ENCODE measurements at places on chromosomes 5 and 9. TPM values are rescaled to one million over a fixed set of nuclear protein-coding genes. Genes with fewer than 3 reads are reported as not detected.

GRCh38 chr5:130402906-130403305 is 498.6 kb downstream of the CHSY3 start:
- no peak for DNase-seq

- no peak for DNase-seq
These were observed 106.4 kb upstream of the CCNG1 start for GRCh38 chr5:163330723-163331668.

- no peak for DNase-seq
These were observed 303.1 kb upstream of the CDH6 start for GRCh38 chr5:30890377-30890776.

- no peak for DNase-seq
These were observed 11.1 kb downstream of the DPP7 start for GRCh38 chr9:137103206-137103999.

- no peak for DNase-seq
These were observed 7.6 kb downstream of the LRSAM1 start for GRCh38 chr9:127458921-127459320.

- DNase-seq = no peak
These were observed 134.9 kb upstream of the PANK3 start for GRCh38 chr5:168714046-168714445.

GRCh38 chr5:79243224-79243623 is 7.3 kb downstream of the JMY start:
- no peak for DNase-seq

GRCh38 chr9:95940265-95940664 is 64.8 kb downstream of the ERCC6L2 start:
- no peak for DNase-seq

DNA sequence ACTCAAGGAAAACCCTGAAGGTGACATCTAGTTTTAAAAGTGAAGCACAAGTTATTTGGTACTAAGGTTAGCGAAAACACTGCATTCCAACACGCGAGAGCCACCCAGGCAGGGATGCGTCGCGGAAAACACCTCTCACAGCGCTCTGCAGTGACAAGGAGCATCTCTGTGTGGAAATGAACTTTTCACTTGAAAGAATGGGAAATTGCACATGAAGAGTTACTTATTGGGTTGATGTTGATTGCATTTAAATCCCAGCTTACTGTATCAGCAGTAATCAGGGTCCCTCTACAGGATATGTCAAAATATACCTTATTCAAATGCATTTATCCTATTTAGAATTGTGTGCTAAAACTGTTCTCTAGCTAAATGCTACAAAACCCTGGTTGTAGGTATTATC is 144.4 kb downstream of the BNC2 start:
- no peak for DNase-seq

GRCh38 chr5:159458217-159458711 is 128.0 kb upstream of the IL12B start:
- no peak for DNase-seq

GRCh38 chr5:41195228-41195627 is 18.1 kb downstream of the C6 start:
- DNase-seq = no peak

- no peak for DNase-seq
These were observed 116.0 kb downstream of the VAV2 start for GRCh38 chr9:133876144-133876543.

DNA sequence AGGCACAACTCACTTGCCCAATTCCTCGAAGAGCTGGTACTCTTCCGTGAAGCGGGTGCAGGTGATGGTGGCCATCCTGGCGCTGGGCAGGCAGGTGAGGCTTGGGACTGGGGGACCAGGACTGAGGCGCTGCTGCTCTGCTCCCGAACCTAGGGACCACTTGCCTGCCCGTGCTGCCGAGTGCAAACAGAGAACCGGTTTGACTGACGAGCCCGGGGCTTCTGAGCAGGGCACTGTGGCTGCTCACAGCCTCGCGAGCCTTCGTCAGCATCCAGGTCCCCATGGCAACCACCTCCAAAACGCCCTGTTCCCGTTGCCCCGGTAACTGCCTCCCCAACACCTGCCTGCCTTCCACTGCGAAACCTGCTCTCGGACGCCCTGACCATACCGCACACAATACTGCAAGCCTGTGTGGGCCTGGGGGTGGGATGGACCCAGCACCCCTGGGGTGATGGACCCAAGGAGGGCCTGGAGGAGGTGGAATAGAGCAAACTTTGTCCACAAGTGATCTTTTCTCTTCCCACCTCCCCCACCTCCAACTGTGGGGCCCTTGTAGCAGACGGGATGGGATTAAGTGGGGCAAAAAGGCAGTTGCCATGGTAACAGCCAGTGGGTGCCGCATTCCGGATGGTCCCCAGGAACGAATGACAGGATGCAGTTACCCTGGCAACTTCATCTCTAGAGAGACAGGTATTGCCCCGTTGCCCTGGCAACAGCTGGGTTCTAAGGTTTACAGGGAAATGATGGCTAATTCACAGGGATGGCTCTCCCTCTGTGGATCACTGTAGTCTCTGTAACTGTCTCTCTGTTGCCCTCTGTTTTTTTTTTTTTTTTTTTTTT is at the start of gene CAMK2A:
Gene CAMK2A, minus strand, starts transcription at position 223 of the 840 bp plus-strand sequence. Its CDS starts 148 bp downstream, at position 75.
- no peak for DNase-seq

DNA sequence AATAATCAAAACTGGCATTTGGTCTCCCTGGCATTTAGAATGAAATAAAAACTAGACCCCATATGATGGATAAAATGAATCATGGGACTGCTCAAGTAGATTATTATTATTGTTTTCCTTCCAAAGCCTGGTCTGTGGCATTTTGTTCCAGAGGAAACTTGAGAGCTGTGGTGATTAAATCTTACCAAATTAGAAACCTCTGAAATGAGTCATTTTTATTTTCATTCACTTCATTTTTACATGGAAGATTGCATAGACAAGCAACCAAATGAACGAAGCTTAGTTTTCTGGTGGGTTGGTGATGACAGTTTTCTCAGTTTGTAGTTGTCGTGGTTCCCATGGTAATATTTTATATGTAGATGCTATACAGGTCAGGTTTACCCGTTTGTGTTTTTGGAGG is 23.4 kb downstream of the PAM start:
- no peak for DNase-seq

DNA sequence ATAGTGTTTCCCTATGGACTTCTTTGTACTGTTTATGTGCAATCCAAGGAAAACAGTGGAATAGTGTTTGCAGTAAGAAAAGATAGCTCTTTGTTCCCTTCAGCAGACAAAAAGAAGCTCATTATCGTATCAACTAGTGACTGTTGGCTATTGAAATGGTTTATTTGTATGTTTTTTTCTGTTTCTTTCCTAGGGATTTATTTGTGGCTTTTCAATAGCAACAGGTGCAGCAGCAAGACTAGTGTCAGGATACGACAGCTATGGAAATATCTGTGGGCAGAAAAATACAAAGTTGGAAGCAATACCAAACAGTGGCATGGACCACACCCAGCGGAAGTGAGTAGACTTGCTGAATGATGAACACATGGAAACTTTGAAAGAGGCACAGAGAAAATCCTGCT is 65.1 kb downstream of the SLC44A1 start:
- DNase-seq = no peak

DNA sequence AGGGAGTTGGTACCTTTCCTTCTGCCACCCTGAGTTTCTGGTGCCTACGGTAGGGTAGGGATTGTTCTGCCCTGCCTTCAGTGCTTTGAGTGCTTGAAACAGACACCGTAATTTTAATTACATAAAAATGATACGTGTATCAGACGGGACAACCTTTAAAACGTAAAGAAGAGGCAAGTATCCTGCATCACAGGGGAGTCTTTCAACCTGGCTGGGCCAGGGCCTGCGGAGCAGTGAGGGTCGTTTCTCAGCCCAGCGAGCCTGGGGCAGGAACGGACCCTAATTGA is 483 bp upstream of the DAB2IP start:
- no peak for DNase-seq

- DNase-seq = no peak
These were observed 1.4 kb downstream of the CEP120 start for GRCh38 chr5:123421773-123422172.

GRCh38 chr9:76333964-76334363 is 60.3 kb downstream of the RFK start:
- DNase-seq = no peak

The GARIN3 gene
- polyA plus RNA-seq = not detected

The TMC1 gene
- polyA plus RNA-seq = 0.16 TPM

The CDX1 gene
- polyA plus RNA-seq = 196 TPM

The ARL14EPL gene
- polyA plus RNA-seq = not detected

The ADAMTS6 gene
- polyA plus RNA-seq = 2.3 TPM

The SCGB3A2 gene
- not detected for polyA plus RNA-seq

The SLC4A9 gene
- 0.22 TPM for polyA plus RNA-seq

The PPP2CA gene
- 120 TPM for polyA plus RNA-seq

The SLC6A7 gene
- 5.7 TPM for polyA plus RNA-seq

The CYSRT1 gene
- 71.7 TPM for polyA plus RNA-seq

The IL13 gene
- polyA plus RNA-seq = 0.07 TPM

The NUP188 gene
- 35.3 TPM for polyA plus RNA-seq

The ANKRD34B gene
- not detected for polyA plus RNA-seq

The KCNV2 gene
- 0.09 TPM for polyA plus RNA-seq

The SLC36A1 gene
- polyA plus RNA-seq = 41.1 TPM
